ENCODE measurements at places on chromosomes 1 and 21. TPM values are rescaled to one million over a fixed set of nuclear protein-coding genes. Genes with fewer than 3 reads are reported as not detected.

Gene CFHR1
- total RNA-seq = 0.18 TPM

Gene FAM72C
- total RNA-seq = 0.42 TPM

Gene PTPN22
- total RNA-seq = 1.5 TPM

Gene ERICH3
- 0.05 TPM for total RNA-seq

Gene HMCN1
- 41.3 TPM for total RNA-seq

Gene SLC5A9
- not detected for total RNA-seq

Gene C1orf56
- total RNA-seq = 1.5 TPM

Gene GPR157
- total RNA-seq = 3.6 TPM

Gene TCEA3
- total RNA-seq = 9.8 TPM

Gene LCE1E
- total RNA-seq = 0.42 TPM

Gene GORAB
- total RNA-seq = 21.9 TPM

Gene ZBTB7B
- total RNA-seq = 19.7 TPM

Gene GBP3
- total RNA-seq = 49.6 TPM

Gene PTPN7
- not detected for total RNA-seq

Gene KRTAP12-2
- not detected for total RNA-seq

Gene TENT5C
- 3.6 TPM for total RNA-seq

Gene SIPA1L2
- 0.97 TPM for total RNA-seq

Gene EPS8L3
- total RNA-seq = not detected

Gene CD164L2
- total RNA-seq = not detected

Gene SUSD4
- total RNA-seq = under 0.01 TPM

Gene OR2L13
- total RNA-seq = not detected

Gene PYHIN1
- total RNA-seq = not detected

Gene RGS5
- total RNA-seq = 33.9 TPM

Gene GJA9
- not detected for total RNA-seq

Gene GJA5
- total RNA-seq = 0.59 TPM

Gene CLDN17
- total RNA-seq = not detected

Gene PIGC
- total RNA-seq = 16.0 TPM

Gene RIMS3
- 0.09 TPM for total RNA-seq

Gene CNKSR1
- 0.30 TPM for total RNA-seq

Gene NPPA
- not detected for total RNA-seq

Gene SUMO3
- total RNA-seq = 93.1 TPM

Gene LORICRIN
- not detected for total RNA-seq

Gene SV2A
- total RNA-seq = 15.4 TPM

Gene C8B
- total RNA-seq = not detected

Gene HTR6
- total RNA-seq = not detected

Gene IFI44L
- 1.6 TPM for total RNA-seq

Gene F5
- total RNA-seq = under 0.01 TPM

Gene IGSF21
- total RNA-seq = not detected

Gene UMODL1
- not detected for total RNA-seq

Gene CDC7
- 4.2 TPM for total RNA-seq

Gene CLK2
- 32.3 TPM for total RNA-seq

Gene UQCRH
- 710 TPM for total RNA-seq

Gene GLUL
- total RNA-seq = 142 TPM

Gene LGR6
- total RNA-seq = not detected

Gene BRDT
- not detected for total RNA-seq

Gene INPP5B
- total RNA-seq = 25.8 TPM

Gene TSPEAR
- total RNA-seq = not detected

Gene CFHR3
- total RNA-seq = 0.23 TPM

Gene LY9
- not detected for total RNA-seq

Gene BRINP3
- 0.65 TPM for total RNA-seq

Gene KPRP
- not detected for total RNA-seq

Gene TNNT2
- not detected for total RNA-seq

Gene ALX3
- not detected for total RNA-seq

Gene PKLR
- total RNA-seq = not detected

Gene MDM4
- total RNA-seq = 28.2 TPM

Gene ACADM
- 43.2 TPM for total RNA-seq

Gene KIAA0040
- total RNA-seq = not detected

Gene RIPPLY3
- not detected for total RNA-seq

Gene LACTBL1
- total RNA-seq = not detected

Data from smooth muscle cell of the umbilical artery (primary cell).